ENCODE measurements at places on chromosomes 5 and 9. TPM values are rescaled to one million over a fixed set of nuclear protein-coding genes. Genes with fewer than 3 reads are reported as not detected.

PCYOX1L gene
- 10.1 TPM for total RNA-seq

GALNT10 gene
- total RNA-seq: 46.6 TPM

IFNA21 gene
- not detected for total RNA-seq

IL11RA gene
- total RNA-seq: 8.7 TPM

TRAF1 gene
- 3.0 TPM for total RNA-seq

FREM1 gene
- total RNA-seq: 8.4 TPM

PCDHA9 gene
- 0.48 TPM for total RNA-seq

PCDHB6 gene
- total RNA-seq: 1.1 TPM

STK10 gene
- 11.0 TPM for total RNA-seq

PCDHB10 gene
- total RNA-seq: 2.9 TPM

CFAP77 gene
- 2.2 TPM for total RNA-seq

PCDHB4 gene
- 1.7 TPM for total RNA-seq

TEX48 gene
- total RNA-seq: not detected

MARCHF3 gene
- total RNA-seq: 4.6 TPM

RNF183 gene
- 0.48 TPM for total RNA-seq

OR1Q1 gene
- total RNA-seq: not detected

TLR4 gene
- 0.07 TPM for total RNA-seq

DMGDH gene
- total RNA-seq: 4.7 TPM

ADAMTS12 gene
- total RNA-seq: 80.2 TPM

MYOT gene
- not detected for total RNA-seq

SUSD3 gene
- 6.3 TPM for total RNA-seq

PLAC8L1 gene
- total RNA-seq: not detected

IL13 gene
- total RNA-seq: not detected

PRDM12 gene
- total RNA-seq: not detected

ELOVL7 gene
- 6.0 TPM for total RNA-seq

SLCO4C1 gene
- total RNA-seq: 2.2 TPM

LRRC70 gene
- total RNA-seq: 2.6 TPM

CCL28 gene
- total RNA-seq: not detected

NR5A1 gene
- total RNA-seq: 0.37 TPM

GLRA1 gene
- total RNA-seq: not detected

SLC25A51 gene
- 18.3 TPM for total RNA-seq

GRIN1 gene
- total RNA-seq: 0.35 TPM

RETREG1 gene
- total RNA-seq: 4.3 TPM

KIF2A gene
- 67.4 TPM for total RNA-seq

SLC34A1 gene
- not detected for total RNA-seq

FOXI1 gene
- total RNA-seq: 0.66 TPM

SLC46A2 gene
- not detected for total RNA-seq

PCDHB14 gene
- 2.6 TPM for total RNA-seq

TSSK1B gene
- not detected for total RNA-seq

TMEM252 gene
- not detected for total RNA-seq

FAM78A gene
- total RNA-seq: 5.5 TPM

IL3 gene
- not detected for total RNA-seq

SAXO1 gene
- total RNA-seq: 0.42 TPM

TLX3 gene
- not detected for total RNA-seq

All from endodermal cell (in vitro differentiated cells).